ENCODE measurements at places on chromosomes 2 and 18.
A peak's percentile ranks its signal among the peaks of the same experiment; 100 is the strongest.

- DNase-seq, result peak; percentile 17
These were observed 90.5 kb downstream of the TMEM18 start for GRCh38 chr2:586641-587076.

DNA sequence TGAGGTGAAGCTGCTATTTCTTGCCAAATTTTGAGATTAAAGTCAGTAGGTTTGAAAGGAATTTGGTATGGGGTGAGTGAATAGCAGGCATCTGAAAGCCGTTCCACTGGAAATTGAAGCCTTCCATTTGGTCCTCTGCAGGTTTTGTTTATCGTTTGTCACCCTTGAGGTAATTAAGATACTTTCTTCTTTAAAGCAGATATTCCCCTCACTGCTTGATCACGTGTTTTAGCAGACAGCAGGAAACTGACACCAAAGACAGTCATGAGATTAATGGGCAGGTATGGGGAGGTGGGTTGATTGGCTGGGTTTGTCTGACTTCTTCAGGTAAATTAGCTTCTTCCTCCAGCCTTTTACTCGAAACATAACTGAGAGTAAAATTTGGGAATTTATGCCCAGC is 10.7 kb downstream of the LPIN1 start:
- no peak for DNase-seq

GRCh38 chr2:65437392-65438135 is 5.2 kb upstream of the SPRED2 start:
- DNase-seq, result no peak

- DNase-seq, result peak; percentile 52
These were observed 18.7 kb upstream of the RASGRP3 start for GRCh38 chr2:33457556-33458247.

- DNase-seq, result no peak
These were observed 35.9 kb downstream of the PSD4 start for GRCh38 chr2:113209646-113210171.

DNA sequence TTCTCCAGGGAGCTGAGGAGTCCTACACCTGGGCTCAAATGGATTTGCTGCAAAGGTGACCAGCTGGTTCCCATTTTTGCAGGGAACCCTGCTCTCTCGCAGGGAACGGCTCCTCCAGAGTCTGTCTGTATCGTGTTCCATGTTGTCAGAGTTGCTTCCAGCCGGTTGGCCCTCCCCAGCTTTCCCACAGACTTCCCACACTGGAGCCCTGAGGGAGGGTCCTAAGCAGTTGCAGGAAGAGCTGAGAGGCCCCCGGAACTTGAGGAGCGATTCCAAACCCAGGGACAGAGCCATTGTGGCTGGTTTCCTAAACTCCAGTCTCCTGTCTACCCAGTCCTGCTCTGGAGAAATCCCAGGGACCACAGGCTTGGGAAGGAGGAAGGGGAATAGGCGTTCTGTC is 121.7 kb upstream of the PPP1CB start:
- no peak for DNase-seq

DNA sequence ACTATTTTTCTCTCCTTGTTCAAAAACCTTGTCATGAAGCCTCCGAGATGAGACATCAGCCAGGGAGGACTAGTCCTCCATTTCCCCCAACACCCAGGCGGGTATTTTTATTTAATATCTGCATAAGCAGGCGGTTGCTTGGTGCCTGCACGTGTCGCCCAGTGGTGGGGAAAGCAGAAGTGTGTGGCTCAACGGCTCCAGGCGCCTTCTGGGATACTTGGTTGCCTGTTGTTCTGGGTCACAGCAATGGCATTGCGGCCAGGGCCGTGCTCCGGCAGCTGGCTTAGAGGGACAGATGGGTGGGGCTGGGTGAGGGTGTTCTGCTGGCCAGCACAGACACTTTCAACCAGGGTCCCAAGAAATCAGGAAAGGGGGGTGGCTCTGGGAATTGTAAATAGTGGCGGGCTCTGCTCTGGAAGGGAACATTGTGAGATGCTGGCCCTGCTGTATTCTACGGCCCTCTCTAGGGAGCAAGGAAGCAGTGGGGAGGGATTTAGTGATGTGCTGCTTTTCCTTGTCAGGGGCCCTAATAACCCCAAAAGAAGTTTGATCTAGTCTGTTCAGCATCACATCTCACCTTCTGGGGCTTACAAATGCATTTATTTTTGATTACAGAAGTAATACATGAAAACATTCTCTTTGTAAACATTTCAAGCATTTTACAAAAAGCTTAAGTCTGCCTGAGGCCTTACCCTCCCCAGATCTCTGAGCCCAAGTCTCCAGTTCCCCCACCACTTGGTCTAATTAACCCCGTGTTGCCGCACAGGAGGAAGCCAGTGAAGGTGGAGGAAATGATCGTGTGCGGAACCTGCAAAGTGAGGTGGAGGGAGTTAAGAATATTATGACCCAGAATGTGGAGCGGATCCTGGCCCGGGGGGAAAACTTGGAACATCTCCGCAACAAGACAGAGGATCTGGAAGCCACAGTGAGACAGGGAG is 1.1 kb downstream of the VAMP8 start:
- no peak for DNase-seq

DNA sequence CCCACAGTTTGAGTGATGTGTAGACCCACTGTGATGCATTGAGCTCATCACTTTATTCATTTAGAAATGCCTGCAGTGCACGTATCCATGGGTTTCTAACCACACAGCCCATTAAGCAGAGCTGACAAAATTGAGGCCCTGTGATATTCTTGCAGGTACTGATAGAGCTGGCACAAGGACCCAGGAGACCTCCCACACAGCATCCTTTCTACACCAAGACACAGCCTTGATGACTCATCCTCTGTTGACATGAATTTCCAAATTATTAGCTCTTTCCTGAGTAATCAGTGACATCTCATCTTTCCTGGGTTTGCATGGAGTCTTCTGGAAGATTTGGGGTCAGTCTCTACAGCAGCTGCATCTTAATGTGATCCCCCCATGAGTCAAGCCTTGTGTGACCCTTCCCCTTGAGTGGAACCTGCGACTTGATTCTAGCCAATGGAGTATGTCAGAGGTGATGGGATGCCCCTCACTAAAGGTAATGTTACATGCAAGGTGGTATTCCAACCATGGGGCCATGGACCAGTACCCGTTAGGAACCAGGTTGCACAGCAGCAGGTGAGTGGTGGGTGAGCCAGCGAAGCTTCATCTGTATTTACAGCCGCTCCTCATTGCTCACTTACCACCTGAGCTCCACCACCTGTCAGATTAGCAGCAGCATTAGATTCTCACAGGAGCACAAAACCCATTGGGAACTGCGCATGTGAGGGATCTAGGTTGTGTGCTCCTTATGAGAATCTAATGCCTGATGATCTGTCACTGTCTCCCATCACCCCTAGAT is 181.1 kb upstream of the ARL4C start:
- DNase-seq, result no peak

DNA sequence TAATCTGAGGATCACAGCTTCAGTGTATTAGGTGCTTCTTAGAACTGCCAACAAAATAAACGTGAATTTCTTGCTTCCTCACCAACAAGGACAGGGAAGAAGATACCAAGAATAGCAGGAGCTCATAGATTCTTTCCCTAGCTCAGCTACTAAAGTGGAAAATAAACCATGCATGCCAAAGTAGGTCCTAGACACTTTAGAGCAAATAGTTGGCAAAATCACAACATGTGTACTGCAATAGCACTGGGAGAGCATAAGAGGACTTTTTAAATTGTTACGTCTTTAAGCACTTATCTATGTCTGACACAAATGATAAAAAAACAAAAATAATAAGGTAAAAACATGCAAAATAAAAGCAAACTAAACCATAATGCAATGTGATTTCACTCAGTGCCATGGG is 49.5 kb downstream of the SUCLG1 start:
- no peak for DNase-seq

DNA sequence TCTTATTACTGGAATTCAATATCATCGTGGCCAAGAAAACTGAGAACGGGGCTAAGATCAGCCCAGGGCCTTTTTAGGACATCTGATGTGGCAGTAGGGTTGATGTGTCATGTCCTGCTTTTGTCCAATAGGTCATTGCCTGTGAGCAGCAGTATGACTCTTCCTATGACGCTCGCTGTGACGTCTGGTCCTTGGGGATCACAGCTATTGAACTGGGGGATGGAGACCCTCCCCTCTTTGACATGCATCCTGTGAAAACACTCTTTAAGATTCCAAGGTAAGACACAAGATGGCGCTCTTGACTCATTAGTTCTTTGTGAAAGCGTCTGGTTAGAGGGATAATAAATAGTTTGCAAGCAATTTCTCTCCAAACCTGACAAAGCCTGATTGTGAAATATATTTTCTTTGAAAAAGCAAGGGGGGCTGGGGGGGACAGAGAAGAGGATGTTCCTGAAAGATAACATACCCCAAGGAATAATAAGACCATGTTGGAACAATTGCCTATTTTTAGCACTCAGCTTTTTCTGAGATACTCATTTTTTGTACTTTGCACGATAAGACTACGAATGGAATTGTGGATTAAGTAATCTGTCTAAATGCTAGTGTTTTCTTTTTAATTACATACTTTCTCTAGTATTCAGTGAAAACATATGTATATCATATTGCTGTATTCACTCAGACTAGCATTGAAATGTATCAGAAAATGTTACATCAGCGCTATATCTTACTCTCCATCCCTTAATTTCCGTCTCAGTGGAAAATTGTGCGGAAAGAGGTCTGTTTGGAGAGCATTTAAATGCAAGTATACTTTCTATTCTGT is 58.1 kb downstream of the MYO3B start:
- DNase-seq, result no peak

DNA sequence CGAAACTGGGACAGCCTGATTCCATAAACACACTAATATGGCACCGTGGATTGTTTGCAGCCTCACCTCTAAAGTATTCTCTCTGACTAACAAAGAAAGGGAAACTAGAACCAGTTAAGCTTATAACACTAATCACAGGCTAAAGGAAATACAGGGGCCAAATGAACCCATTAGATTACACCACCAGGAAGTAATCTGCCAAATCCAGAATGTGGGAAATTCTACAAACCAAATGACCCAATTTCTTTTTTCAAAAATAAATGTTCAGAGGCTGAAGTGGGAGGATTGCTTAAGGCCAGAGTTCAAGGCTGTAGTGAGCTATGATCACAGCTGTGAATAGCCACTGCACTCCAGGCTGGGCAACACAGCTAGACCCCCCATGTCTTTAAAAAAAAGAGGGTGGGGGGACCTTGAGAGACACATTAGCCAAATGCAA is 1.5 kb upstream of the MPPE1 start:
- peak; percentile 10 for DNase-seq

GRCh38 chr2:230890646-230891045 is 25.9 kb downstream of the ITM2C start:
- DNase-seq, result no peak

GRCh38 chr2:74531666-74532065 is 1.9 kb downstream of the HTRA2 start:
- DNase-seq, result no peak

GRCh38 chr2:133167990-133168389 is 400.3 kb downstream of the NCKAP5 start:
- no peak for DNase-seq

DNA sequence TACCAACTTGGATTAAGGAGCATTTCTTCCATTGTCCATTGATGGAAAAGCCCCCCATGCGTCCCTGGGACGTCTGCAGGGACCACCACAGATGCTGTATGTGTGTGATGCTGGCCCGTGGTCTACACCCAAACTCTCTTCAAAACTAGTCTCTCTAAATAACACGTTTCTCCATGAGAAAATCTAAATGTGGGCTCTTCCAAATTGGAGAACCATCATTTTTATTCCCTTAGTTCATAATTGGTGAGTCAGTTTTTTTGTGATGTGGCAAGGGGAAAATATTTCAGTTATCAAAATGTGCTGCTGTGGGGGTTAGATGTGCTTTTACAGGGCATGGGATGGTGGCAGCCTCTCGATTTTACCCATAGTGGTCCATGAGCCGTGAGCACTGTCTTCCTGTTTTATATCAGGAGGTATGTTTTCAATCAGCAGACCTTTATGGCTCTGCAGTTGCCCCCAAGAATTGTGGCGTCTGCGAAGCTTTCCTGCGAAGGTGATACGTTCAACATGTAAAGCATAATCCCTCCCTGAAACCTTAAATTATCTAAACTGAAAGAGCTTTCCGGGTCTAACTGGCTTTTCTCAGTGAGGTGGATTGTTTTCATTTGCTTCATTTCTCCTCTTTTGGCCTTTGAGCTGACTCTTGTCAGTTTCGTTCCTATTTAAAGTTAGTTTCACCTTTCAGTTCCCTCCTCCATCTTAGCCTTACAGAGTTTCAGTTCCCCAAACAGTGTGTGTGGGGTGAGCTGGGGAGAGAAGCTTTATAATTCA is 78.4 kb downstream of the SETBP1 start:
- DNase-seq, result no peak

All from right lung (tissue), 10 donors.